Adrenal gland (tissue), 19 donors: ENCODE measurements at places on chromosomes 2 and 18. TPM values are rescaled to one million over a fixed set of nuclear protein-coding genes. Genes with fewer than 3 reads are reported as not detected.

DNA sequence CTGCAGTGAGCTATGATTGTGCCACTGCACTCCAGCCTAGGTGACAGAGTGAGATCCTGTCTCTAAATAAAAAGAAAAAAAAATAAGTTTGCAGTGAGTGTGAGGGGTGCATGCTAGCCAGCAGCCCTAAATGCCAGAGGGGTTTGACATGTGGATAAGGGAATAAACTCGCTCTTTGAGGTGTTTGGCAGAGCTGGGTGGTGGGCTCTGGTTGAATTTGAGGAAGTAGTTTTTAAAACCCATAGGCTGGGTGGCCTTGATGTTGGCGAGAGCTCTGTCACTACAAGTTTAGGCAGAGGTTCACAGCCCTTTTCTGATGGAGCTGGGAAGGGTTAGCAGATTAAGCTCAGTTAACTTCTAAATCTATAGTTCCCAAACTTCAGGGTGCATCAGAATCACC, 3.1 kb downstream of the ANXA4 start:
- no peak for DNase-seq

DNA sequence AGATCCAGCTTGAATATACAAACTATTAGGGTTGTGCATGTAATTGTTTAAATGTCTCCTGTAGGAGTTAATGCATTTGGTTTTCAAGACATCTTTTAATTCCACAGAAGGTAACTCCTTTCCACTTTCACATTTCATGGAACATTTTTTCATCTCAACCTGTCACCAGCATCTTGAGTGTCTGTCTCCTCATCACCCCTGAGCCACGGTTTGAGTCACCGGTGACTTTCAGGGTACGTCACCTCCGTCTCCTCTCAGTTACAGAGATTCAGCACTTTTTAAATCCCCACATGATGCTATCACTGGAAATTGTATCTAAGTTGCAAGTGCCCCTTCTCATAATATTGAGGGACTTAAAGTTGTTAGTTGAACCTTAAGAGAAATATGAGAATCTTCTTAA, 25.3 kb downstream of the GPR55 start:
- DNase-seq: no peak

DNA sequence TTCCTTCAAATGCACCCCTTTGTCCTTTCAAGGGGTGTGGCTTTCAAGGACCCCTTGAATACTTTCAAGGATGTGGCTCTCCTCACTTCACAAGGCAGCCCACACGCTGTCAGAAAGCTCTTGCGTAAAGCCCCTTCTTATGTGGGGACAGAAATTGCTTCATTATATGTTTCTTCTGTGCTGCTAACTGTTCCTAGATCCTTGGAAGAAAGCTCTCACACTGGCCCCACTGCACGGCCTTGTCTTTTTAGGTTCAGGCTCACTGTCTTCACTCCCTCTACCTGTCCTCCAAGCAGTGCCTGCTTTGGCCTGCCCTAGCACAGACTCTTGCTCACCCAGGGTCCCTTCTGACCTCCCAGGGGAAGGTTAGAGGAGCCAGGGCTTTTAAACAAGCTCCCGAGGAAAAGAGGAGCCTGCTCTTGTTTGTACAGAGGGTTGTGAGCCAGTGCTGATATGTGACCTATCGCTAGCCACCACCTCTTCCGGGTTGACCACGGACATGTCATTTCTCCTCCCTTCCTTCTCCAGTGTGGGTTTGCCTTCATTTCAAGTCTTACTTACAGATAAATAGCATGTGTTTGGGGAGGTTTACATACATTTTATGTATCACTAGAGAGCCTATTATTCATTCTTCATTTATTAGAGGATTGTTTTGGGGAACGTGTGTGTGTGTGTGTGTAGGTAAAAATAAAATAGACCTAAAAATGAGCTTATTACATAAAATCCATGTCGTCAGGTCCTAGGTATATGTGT, 94.7 kb downstream of the RTN4 start:
- DNase-seq: no peak

DNA sequence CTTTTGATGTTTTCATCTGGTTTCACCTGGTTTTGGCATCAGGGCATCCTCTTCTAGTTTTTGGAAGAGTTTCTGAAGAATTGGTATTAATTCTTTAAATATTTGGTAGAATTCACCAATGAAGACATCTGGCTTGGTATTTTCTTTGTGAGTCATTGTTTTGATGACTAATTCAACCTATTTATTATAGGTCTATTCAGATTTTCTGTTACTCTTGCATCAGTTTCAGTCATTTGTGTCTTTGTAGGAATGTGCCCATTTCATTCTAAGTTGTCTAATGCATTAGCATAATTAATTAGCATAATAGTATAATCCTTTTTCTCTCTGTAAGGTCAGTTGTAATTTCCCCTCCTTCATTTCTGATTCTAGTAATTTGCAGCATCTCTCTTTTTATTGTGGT, 8.0 kb downstream of the GNLY start:
- no peak for DNase-seq

- no peak for DNase-seq
These were observed 102.4 kb upstream of the MGAT4A start for GRCh38 chr2:98833172-98833916.

- DNase-seq: no peak
These were observed 107.4 kb downstream of the PDCL3 start for GRCh38 chr2:100670232-100670631.

- DNase-seq: peak; percentile 92
These were observed 64.9 kb downstream of the MCFD2 start for GRCh38 chr2:46850742-46851141.

GRCh38 chr2:196338440-196338839, 167.1 kb upstream of the STK17B start:
- DNase-seq: no peak

- DNase-seq: no peak
These were observed 177.1 kb upstream of the HDAC4 start for GRCh38 chr2:239577935-239578334.

GRCh38 chr2:27581417-27582128, 1.3 kb upstream of the ZNF512 start:
- DNase-seq: no peak

DNA sequence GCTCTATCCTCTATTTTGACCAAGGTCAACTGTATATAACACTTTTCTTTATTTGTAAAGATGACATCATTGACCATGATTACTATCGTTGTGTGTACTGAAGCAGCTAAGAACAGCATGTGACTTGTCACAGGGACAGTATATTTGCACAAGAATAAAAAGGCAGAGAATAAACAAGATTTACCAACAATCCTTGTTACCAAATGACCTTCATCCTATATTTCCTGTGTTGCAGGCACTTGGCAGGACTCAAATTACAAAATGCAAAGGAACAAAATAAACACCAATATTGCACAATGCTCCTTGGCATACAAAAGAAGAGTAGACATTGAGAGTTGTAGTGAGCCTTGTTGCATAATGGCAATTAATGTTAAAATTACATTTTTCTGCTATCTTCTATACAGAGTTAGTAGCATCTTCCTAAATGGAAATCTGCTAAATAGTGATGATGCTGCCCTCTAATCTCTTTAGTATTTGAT, 61.8 kb downstream of the RFTN2 start:
- no peak for DNase-seq

DNA sequence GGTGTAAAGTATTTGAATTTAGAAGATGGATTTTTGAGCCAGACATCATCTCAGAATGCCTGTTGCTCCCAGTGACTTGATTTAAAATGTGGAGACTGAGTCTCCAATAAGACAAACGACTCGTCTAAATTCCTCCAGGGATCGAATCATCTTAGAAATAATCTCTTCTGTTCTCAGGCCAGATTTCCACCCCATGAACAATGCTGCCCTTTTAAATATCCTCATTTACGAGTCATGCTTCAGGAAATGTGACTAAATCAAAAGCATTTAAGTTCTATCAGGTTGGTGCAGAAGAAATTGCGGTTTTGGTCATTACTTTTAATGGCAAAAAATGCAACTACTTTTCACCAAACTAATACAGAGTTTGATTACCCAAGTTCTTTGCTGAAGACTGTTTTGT, 684.6 kb upstream of the SOX11 start:
- no peak for DNase-seq

DNA sequence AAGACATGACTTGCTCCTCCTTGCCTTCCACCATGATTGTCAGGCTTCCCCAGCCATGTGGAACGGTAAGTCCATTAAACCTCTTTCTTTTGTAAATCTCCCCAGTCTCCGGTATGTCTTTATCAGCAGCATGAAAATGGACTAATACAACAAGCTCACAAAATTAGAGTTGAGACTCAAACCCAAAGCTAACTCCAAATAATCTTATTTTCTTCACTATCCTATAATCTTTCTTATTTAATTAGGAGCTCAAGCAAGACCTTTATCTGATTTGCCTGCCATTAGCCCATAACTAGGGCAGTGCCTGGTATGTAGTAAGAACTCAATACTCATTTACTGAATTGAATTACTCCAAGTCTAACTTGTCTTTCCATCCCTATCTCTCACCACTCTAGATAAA, 289.2 kb downstream of the SUCLG1 start:
- no peak for DNase-seq

- DNase-seq: no peak
These were observed 245.3 kb downstream of the XIRP2 start for GRCh38 chr2:167133614-167134013.

GRCh38 chr2:57376985-57377384, 669.6 kb upstream of the VRK2 start:
- no peak for DNase-seq

The PLGLB1 gene
- 0.91 TPM for total RNA-seq

The CXCR1 gene
- not detected for total RNA-seq

The MAL gene
- 0.68 TPM for total RNA-seq

The CAVIN2 gene
- total RNA-seq: 41.0 TPM

The AQP12B gene
- total RNA-seq: not detected

The ACOXL gene
- not detected for total RNA-seq

The POTEC gene
- total RNA-seq: not detected

The UGT1A7 gene
- not detected for total RNA-seq

The SERPINB12 gene
- not detected for total RNA-seq
